ENCODE measurements at places on chromosomes 3 and 15. TPM values are rescaled to one million over a fixed set of nuclear protein-coding genes. Genes with fewer than 3 reads are reported as not detected.

DNA sequence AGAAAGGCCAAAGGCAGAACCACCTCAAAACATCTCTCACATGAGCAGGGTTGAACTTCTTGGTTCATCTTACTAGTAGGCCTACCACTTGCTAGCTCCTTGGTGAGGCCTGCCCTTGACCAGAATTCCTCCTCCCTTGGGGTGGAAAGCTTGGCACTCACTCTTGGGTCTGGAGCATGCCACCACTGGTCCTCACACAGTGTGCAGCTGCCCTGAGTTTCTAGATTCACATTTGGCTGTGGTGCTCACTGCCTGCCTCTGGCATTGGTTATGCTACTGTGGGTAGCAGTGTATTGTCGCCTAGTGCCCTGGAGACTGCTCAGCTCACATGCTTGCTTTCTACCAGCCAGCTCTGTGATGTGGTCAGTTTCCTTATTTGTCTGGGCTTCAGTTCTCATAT lies 23.7 kb downstream of the OXNAD1 start:
- H3K36me3 ChIP-seq = no peaks in the 10 kb centered on the region
- peaks cover 5% of the 10 kb centered on the region for H3K4me1 ChIP-seq
- H3K27ac ChIP-seq = peak overlapping the region; percentile 37
- H3K27me3 ChIP-seq = no peaks in the 10 kb centered on the region
- H3K4me3 ChIP-seq = peak overlapping the region; percentile 25

DNA sequence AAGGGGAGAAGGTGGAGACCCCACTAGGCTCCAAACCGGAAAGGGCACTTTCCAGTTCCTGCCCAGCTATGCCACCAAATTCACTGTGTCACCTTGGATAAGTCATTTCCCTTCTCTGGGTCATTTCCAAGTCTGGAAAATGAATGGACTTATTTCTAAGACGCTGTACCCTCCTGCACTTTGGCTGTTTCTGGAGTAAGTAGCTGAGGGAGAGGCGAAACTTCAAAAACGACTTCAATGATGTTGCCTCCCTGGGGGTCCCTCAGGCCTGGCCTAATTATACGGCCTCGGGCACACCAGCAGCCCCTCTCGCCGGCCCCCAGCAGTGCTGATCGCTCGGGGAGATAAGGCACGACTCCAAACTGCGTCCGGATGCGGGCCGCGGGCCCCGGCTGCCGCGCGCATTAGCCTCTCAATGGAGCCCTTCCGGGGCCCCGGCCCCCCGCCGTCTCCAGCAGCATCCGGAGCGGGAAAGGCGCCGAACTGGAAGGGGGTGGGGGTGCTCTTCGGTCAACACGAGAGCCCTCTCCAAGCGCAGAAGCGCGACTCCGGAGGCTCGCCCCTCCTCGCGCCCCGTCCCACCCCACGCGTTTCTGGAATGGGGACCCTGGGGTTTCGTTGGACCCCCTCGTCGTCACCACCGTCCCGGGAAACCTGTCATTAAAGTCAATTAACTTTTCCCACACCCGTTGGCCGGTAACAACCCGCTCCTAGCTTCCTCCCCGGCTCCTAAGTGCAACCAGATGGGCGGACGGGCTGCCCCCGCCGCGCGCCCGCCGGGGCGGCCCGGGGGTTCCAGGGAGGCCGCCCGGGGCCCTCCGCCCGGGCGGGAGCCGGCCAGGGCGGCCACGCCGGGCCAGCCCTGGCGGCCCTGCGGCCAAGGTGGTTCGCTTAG lies 4.8 kb downstream of the HES1 start:
- H3K36me3 ChIP-seq = no peaks in the 10 kb centered on the region
- H3K27me3 ChIP-seq = no peaks in the 10 kb centered on the region
- peak overlapping the region; percentile 48 for H3K4me3 ChIP-seq
- peaks cover 51% of the 10 kb centered on the region for H3K4me1 ChIP-seq
- DNase-seq = peak; percentile 85

DNA sequence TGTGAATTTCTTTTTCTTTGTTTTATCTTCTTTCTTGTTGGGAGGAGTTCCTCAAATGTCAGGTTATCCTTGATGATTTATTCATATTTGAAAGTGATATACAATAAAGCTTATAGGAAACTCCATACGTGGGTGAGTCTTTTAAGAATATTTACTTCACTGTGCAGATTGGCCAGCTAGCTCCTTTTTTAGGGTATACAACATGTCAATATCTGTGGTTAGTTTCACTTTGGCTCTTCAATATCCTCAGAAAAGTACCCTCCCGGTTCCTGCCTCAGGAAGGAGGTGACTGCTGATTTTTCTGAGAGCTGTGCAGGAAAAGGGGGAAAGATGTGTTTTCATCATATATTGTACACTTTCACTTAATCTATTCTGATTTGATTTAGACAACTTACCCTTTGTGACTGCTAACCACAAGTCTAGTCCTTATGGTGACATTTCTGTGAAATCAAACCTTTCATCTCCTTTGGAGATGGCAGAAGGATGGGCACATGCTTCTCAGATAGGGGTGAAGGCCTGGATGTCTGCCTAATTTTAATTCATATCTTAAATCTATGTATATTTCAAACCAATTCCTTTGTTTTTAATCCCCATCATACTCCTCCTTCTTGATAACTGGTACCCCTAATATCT lies 98.2 kb upstream of the NECTIN3 start:
- H3K27me3 ChIP-seq = no peaks in the 10 kb centered on the region
- no peak for DNase-seq
- no peak overlapping the region for H3K27ac ChIP-seq
- no peak overlapping the region for H3K4me3 ChIP-seq

DNA sequence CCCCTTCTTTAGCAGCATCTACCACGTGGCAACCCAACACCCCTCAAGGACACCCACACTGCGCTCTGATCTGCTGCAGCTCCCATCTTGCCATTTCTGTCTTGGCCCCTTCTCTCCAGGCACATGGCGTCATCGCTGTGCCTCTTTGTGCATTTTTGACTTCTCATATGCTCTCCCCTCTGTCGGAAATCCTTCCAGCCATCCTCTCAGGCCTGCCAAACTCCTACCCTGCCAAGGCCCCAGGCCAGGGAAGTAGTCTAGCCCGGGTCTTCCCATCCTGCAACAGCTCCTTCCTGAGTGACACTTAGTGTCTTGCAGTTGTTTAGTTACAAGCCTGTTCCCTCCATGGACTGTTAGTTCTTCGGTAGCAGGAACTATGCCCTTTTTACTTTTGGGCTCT lies 34.0 kb upstream of the CTXND1 start:
- no peak overlapping the region for H3K4me3 ChIP-seq
- no peaks in the 10 kb centered on the region for H3K36me3 ChIP-seq
- no peaks in the 10 kb centered on the region for H3K27me3 ChIP-seq
- no peaks in the 10 kb centered on the region for H3K4me1 ChIP-seq

DNA sequence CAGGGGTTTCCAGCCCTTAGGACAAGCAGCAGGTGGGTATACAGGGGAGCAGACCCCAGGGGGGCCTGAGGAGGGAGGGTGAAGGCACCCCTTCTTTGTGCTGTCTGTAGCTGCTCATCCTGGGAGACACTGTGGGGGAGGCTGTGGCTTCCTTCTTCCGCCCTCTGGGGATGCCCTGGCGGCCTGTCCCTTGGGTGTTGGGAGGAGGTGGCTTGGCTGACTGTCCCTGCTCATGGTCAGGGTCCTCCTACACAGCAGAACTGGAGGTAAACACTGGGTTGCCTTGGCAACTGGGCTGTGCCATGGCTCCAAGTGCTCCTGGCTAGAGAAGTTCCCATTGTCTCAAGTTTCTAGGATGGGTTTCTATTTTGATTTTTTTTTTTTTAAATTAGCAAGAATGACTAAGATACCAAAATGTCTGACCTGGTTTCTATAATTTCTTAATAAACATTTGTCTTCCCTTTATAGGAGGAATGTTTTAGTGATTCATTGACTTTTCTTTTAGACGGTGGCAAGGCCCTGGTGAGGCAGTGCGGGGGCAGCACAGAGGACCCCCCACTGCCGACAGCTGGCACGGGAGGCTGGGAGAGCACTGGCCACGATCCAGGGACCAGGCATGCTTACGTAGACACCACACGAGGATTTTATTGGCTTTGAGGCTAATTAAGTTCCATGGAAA lies 12.4 kb downstream of the KLF13 start:
- H3K27ac ChIP-seq = peak overlapping the region; percentile 88
- no peak overlapping the region for H3K4me3 ChIP-seq
- DNase-seq = peak; percentile 85
- peaks cover 98% of the 10 kb centered on the region for H3K4me1 ChIP-seq
- no peaks in the 10 kb centered on the region for H3K27me3 ChIP-seq

GRCh38 chr3:160885791-160886286 lies 129.8 kb downstream of the PPM1L start:
- H3K27ac ChIP-seq = no peak overlapping the region
- no peak overlapping the region for H3K4me3 ChIP-seq
- no peaks in the 10 kb centered on the region for H3K36me3 ChIP-seq
- no peaks in the 10 kb centered on the region for H3K27me3 ChIP-seq
- peak; percentile 65 for DNase-seq

DNA sequence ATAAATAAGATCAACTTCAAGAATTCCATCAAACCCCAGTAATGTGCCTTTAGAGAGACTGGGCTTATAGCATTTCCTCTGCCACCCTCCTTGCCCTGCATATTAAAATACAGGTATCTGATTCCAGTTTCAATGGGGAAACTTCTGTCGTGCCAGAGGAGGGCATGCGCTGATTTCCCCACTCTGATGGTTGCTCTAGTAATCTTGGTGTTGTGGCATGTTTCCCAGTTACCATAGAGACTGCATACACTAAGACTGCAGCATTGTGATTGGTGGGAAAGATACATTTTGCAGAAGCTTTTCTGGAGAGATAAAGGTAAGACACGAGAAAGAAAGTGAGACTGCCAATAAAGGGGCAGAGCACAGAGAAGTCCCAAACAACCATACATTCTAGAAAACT lies 225.6 kb downstream of the TIGIT start:
- H3K27ac ChIP-seq = peak overlapping the region; percentile 14
- no peaks in the 10 kb centered on the region for H3K27me3 ChIP-seq
- H3K4me1 ChIP-seq = peaks cover 11% of the 10 kb centered on the region
- DNase-seq = no peak

GRCh38 chr3:37116998-37117397 lies 57.4 kb downstream of the LRRFIP2 start:
- no peaks in the 10 kb centered on the region for H3K27me3 ChIP-seq
- DNase-seq = no peak
- no peak overlapping the region for H3K27ac ChIP-seq
- H3K4me1 ChIP-seq = no peaks in the 10 kb centered on the region

- no peak for DNase-seq
- H3K27me3 ChIP-seq = no peaks in the 10 kb centered on the region
- H3K4me3 ChIP-seq = no peak overlapping the region
- no peak overlapping the region for H3K27ac ChIP-seq
Observed at GRCh38 chr15:83030021-83030420, 18.6 kb upstream of the C15orf40 start.

DNA sequence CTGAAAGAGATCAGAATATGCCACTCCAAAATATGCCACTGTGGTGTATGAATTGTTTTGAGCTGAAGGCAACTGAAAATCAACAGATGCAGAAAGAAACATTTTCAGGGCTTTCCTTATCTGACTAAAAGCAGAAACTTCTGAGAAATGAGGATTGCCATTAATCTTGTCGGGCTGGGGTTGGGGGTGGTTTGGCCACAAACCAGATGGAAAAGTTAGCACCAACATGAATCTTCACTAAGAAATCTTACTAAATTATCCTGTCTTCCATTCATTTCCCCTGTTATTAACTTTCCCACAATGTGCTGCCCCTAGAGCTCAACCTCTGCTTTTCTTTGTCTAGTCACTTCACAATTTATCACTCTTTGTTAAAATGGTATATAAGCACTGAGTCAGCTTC lies 229.9 kb upstream of the GADL1 start:
- DNase-seq = no peak
- H3K4me1 ChIP-seq = no peaks in the 10 kb centered on the region
- no peaks in the 10 kb centered on the region for H3K27me3 ChIP-seq
- no peaks in the 10 kb centered on the region for H3K36me3 ChIP-seq
- no peak overlapping the region for H3K4me3 ChIP-seq

GRCh38 chr15:29968099-29968894 lies 114.5 kb upstream of the GOLGA8J start:
- DNase-seq = no peak
- H3K27me3 ChIP-seq = peaks cover 21% of the 10 kb centered on the region
- H3K27ac ChIP-seq = no peak overlapping the region

- H3K27ac ChIP-seq = no peak overlapping the region
- DNase-seq = no peak
- H3K4me1 ChIP-seq = no peaks in the 10 kb centered on the region
- H3K36me3 ChIP-seq = no peaks in the 10 kb centered on the region
- no peaks in the 10 kb centered on the region for H3K27me3 ChIP-seq
Observed at GRCh38 chr3:93904568-93904967, 69.1 kb downstream of the PROS1 start.

GRCh38 chr15:52529341-52529924 lies 753 bp upstream of the MYO5A start:
- peaks cover 16% of the 10 kb centered on the region for H3K4me1 ChIP-seq
- peak overlapping the region; percentile 68 for H3K4me3 ChIP-seq
- no peak for DNase-seq
- peaks cover 6% of the 10 kb centered on the region for H3K27me3 ChIP-seq

- peaks cover 76% of the 10 kb centered on the region for H3K36me3 ChIP-seq
- H3K4me1 ChIP-seq = no peaks in the 10 kb centered on the region
- H3K27ac ChIP-seq = no peak overlapping the region
- H3K27me3 ChIP-seq = no peaks in the 10 kb centered on the region
- no peak for DNase-seq
Observed at GRCh38 chr3:172376881-172377280, 71.4 kb downstream of the GHSR start.

GRCh38 chr3:179265875-179266274 lies 15.0 kb upstream of the KCNMB3 start:
- H3K4me1 ChIP-seq = peaks cover 6% of the 10 kb centered on the region
- DNase-seq = no peak
- H3K4me3 ChIP-seq = no peak overlapping the region

DNA sequence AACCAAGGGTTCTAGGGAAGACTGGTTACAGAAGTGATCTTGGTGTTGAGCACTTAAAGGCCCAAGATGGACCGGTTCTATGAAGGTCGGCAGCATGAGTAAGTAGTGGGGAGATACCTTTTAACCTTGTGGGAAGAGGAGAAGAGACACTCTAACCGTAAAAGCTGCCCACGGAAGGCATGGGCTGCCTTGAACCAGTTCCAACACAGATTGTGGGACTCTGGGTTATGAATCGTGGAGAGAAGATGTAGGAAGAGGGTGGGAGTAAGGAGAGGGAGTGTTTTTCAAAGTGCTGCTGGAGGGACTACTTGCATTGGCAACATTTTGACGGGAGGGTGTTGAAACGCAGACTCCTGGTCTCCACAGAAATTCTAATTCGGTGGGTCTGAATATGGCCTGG lies 67.1 kb downstream of the CRYGS start:
- H3K4me1 ChIP-seq = no peaks in the 10 kb centered on the region
- no peaks in the 10 kb centered on the region for H3K36me3 ChIP-seq
- no peak overlapping the region for H3K27ac ChIP-seq
- no peaks in the 10 kb centered on the region for H3K27me3 ChIP-seq
- no peak overlapping the region for H3K4me3 ChIP-seq

- H3K4me1 ChIP-seq = peaks cover 50% of the 10 kb centered on the region
- no peak for DNase-seq
- H3K4me3 ChIP-seq = no peak overlapping the region
- no peaks in the 10 kb centered on the region for H3K36me3 ChIP-seq
Observed at GRCh38 chr3:172094621-172095557, 55.5 kb downstream of the FNDC3B start.

PDCD6IP gene
- 266 TPM for total RNA-seq

SAMD7 gene
- total RNA-seq = not detected

CLDN11 gene
- total RNA-seq = 11.7 TPM

TRPM1 gene
- total RNA-seq = not detected

CASR gene
- 0.20 TPM for total RNA-seq

JAGN1 gene
- 28.7 TPM for total RNA-seq
